Activated T-helper 9 cell treated with anti-CD3 and anti-CD28 coated beads, Interleukin-2, amount 50 U/mL, for 16 hours (primary cell): ENCODE measurements at places on chromosomes 1 and 21.

GRCh38 chr1:8544644-8545043 lies 226.7 kb downstream of the SLC45A1 start:
- DNase-seq, result no peak

DNA sequence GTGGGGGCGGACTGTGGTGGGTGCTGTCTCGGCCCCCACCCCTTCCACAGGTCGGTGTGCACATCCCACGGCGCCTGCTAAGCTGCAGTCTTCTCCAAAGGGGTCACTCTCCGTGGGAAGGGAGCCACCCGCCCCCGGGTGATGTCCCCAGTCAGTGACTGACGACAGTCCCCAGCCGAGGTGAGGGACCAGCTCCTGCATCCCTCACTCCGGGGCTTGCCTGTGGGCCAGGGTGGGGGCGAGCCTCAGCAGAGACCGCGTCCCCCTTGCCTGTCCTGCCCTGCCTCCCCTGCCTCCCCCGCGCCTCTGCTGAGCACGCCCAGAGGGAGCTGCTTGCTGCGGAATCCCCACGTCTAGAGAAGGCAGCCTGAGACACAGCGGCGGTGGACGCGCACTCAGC lies 35.9 kb upstream of the PDE9A start:
- no peak for DNase-seq

- no peak for DNase-seq
Measured at GRCh38 chr1:94418664-94419655, 771 bp downstream of the ABCD3 start.

GRCh38 chr21:14766241-14766640 lies 220.1 kb upstream of the SAMSN1 start:
- DNase-seq, result no peak

GRCh38 chr1:18913065-18913835 lies 10.9 kb upstream of the ALDH4A1 start:
- DNase-seq, result peak; percentile 71

GRCh38 chr1:152162792-152163463 lies 3.9 kb upstream of the RPTN start:
- no peak for DNase-seq

- no peak for DNase-seq
Measured at GRCh38 chr1:14741532-14741931, 143.0 kb downstream of the KAZN start.

DNA sequence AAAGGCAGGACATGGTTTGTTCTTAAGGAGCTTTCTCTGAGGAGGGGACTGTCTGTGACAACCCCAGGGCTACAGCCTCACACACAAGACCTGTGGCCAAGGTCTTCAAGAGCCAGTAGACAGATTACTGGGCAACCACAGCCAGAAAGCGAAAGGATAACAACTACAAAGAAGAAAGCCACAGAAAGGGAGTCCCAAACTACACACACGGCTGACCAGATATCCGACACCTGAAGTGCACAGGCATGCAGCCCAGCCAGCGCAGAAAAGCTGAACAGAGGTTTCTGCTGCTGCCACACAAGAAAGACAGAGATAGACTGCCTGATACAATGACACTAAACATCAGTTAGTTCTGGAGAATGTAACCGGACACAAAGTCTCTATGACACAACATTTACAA lies 21.4 kb upstream of the NADK start:
- no peak for DNase-seq

DNA sequence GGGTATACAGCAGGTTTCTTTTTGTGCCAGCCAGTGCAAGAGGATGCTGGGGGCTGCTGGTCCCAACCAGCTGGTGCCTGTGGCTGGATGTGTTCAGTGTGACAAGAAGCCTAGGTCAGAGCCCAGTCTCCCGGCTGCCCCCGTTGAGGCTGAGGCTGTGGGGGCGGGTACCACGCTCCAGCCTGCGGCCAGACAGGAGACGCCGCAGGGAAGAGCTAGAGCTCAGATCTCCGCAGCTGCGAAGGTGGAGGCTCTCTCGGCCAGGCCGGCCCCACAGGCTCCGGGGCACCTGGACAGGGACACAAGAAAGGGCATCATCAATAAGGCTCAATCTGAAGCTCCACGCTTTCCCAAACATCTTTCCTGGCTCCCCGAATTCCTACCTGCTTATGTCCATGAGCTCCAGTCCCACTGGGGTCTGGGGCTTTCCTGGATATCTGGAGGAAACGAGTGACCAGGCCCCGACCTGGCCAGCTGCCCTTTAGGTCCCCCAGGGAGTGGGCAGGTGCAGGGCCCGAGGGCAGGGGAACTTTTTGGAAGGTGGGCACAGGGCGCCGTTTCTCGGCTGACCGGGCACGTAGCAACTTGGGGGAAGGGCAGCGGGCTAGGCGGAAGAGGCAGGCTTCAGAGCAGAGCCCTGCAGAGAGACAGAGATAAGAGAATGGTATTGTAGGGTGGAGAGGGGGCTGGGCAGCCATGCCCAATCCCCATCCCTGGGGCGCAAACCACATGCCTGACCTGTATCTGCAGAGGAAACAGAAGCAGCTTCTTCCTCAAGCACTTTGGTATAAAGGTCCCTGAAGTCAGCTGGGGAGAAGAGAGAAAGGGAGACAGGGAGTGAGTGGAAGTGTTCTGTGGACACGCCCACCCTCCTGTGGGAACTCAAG lies 7.4 kb downstream of the ENTREP3 start:
- DNase-seq, result no peak

GRCh38 chr1:46757247-46757955 lies 38.5 kb upstream of the EFCAB14 start:
- DNase-seq, result no peak
